ENCODE measurements at places on chromosomes 2 and 18. TPM values are rescaled to one million over a fixed set of nuclear protein-coding genes. Genes with fewer than 3 reads are reported as not detected.

The MERTK gene
- 20.2 TPM for total RNA-seq

The MALL gene
- total RNA-seq: 121 TPM

The M1AP gene
- total RNA-seq: 0.94 TPM

The LYG2 gene
- total RNA-seq: not detected

The AQP12A gene
- total RNA-seq: not detected

The SRBD1 gene
- 14.8 TPM for total RNA-seq

The STPG4 gene
- total RNA-seq: 1.0 TPM

DNA sequence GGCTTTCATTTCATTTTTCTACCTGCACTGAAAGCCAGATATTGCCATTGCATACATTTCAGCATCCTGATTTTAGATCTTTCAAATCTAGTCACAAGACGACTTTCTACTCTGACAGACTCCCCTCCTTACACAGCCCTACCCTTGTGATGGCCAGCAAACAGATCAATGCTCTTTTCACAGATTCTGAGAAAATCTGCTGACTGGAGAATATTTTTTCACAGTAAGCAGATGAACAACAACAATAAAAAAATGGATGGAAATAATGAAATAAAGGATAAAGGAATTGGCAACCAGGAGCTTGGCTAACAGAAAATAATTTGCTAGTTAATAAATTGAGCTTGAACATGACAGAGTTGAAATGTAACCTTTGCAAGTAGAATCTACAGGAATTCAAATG is 527.2 kb downstream of the IRS1 start:
- no peak for DNase-seq

DNA sequence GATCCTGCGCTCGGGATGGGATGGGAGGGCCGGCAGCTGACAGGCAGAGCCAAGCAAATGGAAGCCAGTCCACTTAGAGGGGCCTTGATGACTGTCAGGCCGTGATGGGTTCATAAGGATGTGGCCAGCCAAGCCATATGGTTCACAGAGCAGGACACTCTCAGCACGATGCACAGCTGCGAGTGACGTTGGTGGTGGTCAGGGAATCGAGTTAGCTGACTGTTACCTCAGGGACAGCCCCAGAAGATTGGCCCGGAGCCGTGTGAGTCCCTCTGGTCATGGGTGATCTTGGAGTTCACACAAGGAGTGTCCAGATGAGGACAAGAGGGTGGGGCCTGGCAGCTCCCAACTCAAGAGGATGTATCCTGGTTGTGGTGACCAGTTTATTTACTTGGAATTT is 70.2 kb downstream of the TPGS2 start:
- no peak for DNase-seq

- DNase-seq: no peak
Measured at GRCh38 chr2:138267161-138267901, 234.2 kb upstream of the SPOPL start.

- no peak for DNase-seq
Measured at GRCh38 chr2:238492840-238493239, 66.1 kb downstream of the ASB1 start.

DNA sequence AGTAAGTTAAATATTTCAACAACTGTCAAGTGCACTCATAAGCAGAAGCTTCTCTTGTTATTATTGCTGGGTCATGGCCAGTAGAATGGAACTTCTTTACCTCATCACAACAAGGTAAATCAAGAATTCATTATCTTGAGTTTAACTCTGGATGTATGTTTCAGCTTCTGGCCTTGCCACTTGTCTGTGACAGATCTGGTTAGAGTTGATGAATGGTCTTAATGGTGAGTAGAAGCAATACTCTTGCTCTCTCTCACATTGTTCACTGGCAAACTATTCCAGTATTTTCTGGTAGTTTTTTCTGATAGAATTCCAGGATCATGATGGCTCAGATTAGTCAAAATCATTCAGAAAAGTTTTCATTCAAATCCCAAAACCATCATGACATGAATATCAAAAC is 51.3 kb upstream of the NR4A2 start:
- no peak for DNase-seq
